ENCODE measurements at places on chromosomes 7 and 10. TPM values are rescaled to one million over a fixed set of nuclear protein-coding genes. Genes with fewer than 3 reads are reported as not detected.

FOXP2 gene
- total RNA-seq, result not detected

DNA sequence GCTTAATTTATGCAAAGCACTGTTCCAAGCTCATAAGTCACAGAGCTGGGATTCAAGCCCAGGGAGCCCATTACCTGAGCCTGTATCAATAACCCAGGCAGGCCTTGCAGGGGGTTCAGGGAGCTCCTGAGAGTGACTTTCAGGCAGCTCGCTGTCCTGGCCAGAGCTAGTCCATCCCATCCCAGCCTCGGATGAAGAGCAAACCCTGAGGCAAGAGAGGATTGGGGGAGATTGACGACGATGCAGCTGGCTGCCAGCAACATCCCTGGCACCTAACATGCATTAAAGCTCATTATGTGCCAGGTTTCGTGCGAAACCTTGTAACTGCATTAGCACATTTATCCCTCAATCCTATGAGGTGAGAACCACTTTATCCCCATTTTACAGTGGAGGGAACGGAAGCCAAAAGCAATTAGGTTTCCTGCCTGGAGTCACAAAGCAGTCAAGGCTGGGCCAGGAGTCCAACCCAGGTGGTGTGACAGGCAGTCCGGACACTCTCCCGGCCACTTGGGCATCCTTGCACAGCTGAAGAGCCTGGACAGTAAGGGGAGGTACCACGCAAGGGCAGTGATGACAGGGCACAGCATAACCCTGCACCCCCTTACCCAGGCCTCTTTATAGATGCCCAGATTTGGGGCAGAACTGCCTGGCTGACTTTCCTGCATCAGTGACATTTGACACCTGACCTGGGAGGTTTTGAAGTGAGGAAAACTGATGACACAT is 129.8 kb upstream of the CHST15 start:
- peaks cover 3% of the 10 kb centered on the region for H3K4me1 ChIP-seq
- no peak overlapping the region for H3K27ac ChIP-seq
- H3K4me3 ChIP-seq, result no peak overlapping the region
- no peaks in the 10 kb centered on the region for H3K36me3 ChIP-seq
- H3K27me3 ChIP-seq, result no peaks in the 10 kb centered on the region

GRCh38 chr10:3844491-3845025 is 59.5 kb upstream of the KLF6 start:
- H3K36me3 ChIP-seq, result no peaks in the 10 kb centered on the region
- DNase-seq, result no peak

GRCh38 chr10:110175406-110175805 is 32.0 kb upstream of the MXI1 start:
- H3K4me1 ChIP-seq, result peaks cover 12% of the 10 kb centered on the region
- no peaks in the 10 kb centered on the region for H3K36me3 ChIP-seq
- H3K27me3 ChIP-seq, result peaks cover 75% of the 10 kb centered on the region
- no peak overlapping the region for H3K27ac ChIP-seq
- H3K4me3 ChIP-seq, result no peak overlapping the region

- no peaks in the 10 kb centered on the region for H3K27me3 ChIP-seq
- no peaks in the 10 kb centered on the region for H3K36me3 ChIP-seq
- no peak for DNase-seq
- H3K4me3 ChIP-seq, result no peak overlapping the region
- no peaks in the 10 kb centered on the region for H3K4me1 ChIP-seq
Measured at GRCh38 chr7:146966274-146966673, 849.7 kb downstream of the CNTNAP2 start.

- H3K36me3 ChIP-seq, result no peaks in the 10 kb centered on the region
- no peak for DNase-seq
- peaks cover 9% of the 10 kb centered on the region for H3K27me3 ChIP-seq
- no peak overlapping the region for H3K4me3 ChIP-seq
- no peaks in the 10 kb centered on the region for H3K4me1 ChIP-seq
Measured at GRCh38 chr7:34059136-34059828, 153.9 kb downstream of the BMPER start.
